Type B pancreatic cell (in vitro differentiated cells): ENCODE measurements at places on chromosomes 1 and 21. TPM values are rescaled to one million over a fixed set of nuclear protein-coding genes. Genes with fewer than 3 reads are reported as not detected.
A peak's percentile ranks its signal among the peaks of the same experiment; 100 is the strongest.

DNA sequence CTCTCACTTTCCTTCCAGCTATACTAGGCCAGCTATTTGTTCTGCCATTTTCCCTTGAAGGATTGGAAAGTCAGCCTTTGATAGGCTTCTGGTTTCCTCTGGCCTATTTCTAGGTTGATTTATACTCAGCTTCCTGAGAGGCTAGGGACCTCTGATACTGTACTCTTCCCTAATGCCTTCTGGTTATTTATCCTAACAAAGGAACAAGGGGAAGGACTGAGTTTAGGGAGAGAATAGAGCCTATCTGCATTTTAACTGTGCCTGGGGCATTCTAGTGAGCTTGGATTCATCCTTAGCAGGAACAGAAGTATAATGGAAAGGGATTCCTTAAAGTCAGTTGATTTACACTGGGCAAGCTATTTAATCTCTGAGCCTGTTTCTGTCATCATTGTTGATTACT is 11.8 kb upstream of the TMEM39B start:
- DNase-seq: no peak

Gene KAZN
- 21.9 and 33.7 TPM in 2 replicates for total RNA-seq

- DNase-seq: no peak
These were observed 22.3 kb downstream of the ACP6 start for GRCh38 chr1:147647796-147648633.

DNA sequence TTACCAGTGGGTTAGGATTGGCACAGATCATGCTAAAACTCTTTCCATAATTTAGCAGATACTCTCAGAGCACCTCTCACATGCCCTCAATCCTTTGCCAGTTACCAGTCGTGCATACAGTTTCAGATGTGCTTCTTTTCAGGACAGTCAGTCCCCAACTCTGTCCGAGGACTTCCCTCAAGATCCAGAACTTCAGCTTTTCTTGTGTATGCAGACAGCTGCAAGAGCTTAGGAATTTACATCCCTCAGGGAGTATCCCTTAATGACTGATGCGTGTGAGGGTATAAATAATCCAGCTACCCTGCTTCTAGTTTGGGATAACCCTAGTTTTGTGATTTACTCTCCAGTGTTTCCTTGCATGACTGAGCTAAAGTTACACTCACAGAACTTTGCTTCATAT is 393.0 kb upstream of the PLXNA2 start:
- DNase-seq: no peak

GRCh38 chr1:65177457-65177856 is 29.5 kb downstream of the AK4 start:
- DNase-seq: no peak

Gene GPR157
- total RNA-seq: 7.7 and 26.6 TPM in 2 replicates

Gene PBX1
- total RNA-seq: 257 and 324 TPM in 2 replicates

DNA sequence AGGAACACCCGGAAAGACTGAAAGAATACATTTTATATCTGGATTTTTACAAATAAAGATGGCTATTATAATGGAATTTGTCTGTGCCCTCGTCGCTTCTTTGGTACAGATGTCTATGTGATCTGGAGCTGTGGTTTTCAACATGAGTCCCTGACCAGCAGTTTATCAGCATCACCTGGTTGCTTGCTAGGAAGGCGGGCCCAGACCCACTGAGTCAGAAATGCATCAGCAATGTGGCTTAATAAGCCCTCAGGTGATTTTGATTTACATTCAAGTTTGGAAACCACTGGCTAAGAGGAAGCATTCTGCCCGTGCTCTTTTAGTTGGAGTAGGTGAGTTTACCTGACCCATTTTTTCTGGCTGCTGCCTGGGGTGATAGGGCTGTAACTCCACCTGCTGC is 31.7 kb downstream of the ATP1A1 start:
- DNase-seq: no peak

DNA sequence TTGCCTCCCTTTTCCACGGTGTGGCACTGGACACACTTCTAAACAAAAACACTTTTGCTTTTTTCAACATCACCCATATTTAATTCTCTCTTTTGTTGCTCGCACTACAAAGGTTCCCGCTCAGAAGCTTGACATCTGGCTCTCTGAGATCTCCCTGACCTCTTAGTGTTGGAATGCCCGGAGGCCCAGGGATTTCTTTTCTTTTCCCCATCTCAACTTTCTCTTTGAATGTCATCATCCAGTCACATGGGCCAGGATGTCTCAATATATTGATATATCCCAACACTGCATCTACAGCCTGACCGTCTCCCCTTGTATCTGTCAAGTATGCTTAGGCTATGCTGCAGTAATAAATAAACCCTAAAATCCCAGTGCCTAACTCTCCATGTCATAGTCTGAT is 54.3 kb upstream of the DESI2 start:
- DNase-seq: no peak

Gene STUM
- 2.2 and 2.8 TPM in 2 replicates for total RNA-seq

Gene LCE1E
- not detected in 2 replicates for total RNA-seq

DNA sequence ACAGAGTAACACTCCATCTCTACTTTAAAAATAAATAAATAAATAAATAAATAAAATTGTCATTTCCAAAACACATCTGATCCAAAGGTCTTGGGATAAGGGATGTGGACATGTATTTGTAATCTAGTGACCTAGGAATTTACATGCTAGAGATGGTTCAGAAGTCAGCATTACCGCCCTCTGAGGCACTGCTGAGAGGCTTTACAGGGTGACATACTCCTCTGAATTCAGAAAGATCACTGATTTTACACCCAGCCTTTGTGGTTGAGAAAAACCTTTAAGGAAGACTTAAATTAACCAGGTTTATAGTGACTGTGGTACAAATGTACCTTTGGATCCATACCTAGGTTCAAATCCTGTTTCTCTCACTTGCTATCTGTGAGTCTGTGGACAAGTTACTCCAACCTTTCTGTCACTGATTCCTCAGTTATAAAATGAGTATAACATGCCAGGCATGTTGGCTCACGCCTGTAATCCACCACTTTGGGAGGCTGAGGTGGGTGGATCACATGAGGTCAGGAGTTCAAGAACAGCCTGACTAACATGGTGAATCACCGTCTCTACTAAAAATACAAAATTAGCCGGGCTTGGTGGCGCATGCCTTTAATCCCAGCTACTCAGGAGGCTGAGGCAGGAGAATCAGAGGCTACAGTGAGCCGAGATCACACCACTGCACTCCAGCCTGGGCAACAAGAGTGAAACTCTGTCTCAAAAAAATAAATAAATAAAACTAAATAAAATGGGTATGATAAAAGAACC is 20.1 kb downstream of the OSBPL9 start:
- no peak for DNase-seq

Gene PGBD5
- 7.2 and 8.7 TPM in 2 replicates for total RNA-seq

GRCh38 chr1:170296211-170296610 is 150.5 kb downstream of the NTMT2 start:
- DNase-seq: no peak

DNA sequence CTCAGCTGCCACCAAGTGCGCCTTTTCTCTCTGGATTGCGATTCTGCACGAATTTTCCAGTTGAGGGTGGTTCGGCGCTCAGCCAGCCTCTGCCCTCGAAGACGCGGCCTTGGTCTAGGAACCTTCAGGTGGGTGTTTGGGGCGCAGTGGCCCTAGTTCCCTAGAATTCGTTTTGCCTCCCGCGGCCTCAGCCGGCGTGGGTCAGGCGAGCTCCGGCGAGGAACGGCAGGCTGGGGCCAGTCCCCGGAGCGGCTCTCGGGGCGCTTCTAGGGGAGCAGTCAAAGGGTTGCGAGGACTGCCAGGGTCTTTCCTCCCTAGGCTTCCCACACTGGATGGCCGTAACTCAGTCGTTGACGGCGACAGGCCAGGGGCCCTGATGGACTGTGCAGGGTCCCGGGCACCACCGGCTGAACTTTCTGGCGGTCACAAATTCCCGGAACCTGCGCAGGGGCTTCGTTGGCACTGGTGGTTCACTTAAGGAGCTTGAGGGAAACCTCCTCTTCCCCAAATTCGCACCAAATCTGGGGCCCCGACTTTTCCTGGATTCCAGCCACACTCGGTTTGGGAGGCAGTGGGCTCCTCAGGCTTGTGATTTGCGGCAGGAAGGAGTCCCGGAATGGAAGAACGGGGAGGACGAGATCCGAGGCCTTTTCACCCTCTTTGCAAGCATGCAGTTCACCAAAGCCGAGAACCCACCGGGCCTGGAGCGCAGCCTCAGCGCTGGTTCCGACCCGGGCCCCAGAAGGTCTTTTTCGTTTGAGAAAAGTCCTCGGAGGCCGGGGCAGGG is 1.2 kb downstream of the DMBX1 start:
- DNase-seq: no peak

DNA sequence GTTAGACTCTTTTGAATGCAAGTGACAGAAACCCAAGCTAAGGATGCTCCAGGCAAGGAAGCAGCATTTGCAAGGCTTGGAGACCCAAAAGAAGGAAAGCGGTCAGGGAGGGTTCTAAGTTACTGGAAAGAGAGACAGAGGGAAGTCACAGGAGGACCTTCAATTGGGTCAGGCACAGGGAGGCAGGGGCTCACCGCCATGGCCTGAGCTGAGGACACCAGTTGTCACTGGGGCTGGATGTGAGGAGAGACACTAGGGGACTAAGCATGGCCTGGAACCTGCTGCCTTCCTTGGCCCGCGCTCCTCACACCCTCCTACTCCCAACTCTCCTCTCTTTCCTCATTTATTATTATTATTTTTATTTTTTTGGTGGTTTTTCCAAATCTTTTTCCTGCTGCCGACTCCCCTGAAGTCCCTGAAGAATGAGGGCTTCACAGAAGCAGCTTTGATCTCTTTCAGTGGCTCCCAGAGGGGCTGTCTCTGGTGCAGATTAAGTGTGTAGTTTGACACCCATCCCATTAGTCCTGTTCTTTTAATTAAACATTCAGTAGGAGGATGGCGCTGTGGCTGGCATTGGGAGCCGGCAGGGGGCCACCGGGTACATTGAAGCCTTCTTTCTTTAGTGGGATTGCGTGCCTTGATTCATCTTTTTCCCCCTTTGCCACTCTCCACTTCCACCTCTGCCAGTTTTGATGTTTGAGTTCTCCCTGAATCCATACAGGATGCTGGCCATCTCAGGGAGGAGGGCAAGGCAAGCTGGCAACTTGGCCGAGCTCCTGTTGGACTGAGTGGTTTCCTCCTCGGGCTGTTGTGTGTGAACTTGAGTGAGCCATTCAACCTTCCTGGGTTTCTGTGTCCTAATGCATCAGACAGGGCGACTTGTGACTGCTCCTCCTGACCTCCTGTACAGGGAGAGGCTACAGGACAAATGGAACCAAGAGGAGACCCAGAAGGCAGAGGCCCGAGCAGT is 59.3 kb downstream of the MDM4 start:
- no peak for DNase-seq

DNA sequence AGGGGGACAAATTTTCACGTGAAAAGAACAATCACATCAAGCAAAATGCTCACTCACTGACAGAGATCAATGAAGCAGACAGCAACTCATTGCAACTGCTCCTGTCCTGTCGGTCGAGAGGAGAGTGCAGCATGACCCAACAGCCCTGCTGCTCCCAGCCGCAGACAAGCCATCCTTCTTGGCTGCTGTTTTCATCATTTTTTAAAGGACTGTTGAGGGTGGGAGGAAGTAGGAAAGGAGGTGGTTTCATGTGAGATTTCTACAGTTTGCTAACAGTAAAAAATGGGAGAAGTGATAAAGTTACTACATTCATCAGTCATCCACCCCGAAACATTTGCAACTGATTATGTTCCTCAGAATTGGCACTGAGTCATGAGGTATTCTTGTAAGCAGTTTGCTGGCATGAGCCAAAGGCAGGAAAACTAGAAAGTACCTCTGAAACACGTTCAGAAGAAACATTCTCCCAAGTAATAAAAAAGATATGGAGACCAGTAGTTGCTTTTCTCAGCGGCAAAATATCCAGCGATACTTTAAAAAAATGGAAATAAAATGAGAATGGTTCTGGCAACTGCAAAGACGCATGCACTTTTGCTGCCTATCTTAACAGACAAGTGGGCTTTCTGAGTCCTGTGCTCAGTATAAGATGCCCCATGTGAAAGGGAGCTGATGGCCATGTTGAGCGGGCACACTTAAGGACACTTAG is 72.0 kb upstream of the CLDN14 start:
- DNase-seq: no peak

- DNase-seq: no peak
These were observed 2.3 kb downstream of the ATP1A1 start for GRCh38 chr1:116375148-116375886.

DNA sequence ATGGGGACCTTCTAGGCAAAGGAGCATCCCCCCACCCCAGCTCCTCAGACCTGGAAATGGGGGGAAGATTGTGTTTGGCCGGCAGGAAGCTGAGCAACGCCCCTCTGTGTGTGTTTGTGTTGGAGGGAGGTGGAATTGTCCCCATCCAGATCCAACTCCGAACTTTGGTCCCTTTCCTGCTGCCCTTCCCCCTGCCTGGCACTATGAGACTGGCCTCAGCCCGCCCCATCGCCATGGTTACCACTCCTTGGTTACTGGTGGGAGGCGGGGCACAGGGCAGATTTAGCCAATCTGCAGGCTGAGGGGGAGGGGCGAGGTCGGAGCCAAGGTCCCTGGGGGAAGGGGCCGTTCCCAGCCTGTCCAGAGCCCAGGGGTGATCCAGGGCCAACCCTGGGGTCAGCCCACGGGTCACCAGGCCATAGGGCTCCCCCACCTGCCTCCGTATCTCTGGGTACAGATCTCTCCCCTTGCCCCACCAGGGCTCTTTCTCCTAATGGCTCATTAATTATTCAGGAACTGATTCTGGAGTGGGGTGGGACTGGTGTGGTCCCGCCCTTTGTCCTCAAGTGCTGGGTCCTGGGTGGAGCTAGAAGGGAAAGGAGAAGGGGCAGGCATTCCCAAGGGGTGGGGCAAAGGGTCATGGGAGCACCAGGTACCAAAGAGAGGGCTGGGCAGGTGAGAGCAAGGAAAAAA is 15.2 kb downstream of the PTPRF start:
- DNase-seq: peak; percentile 84

GRCh38 chr1:222546091-222546490 is 1.8 kb downstream of the HHIPL2 start:
- DNase-seq: no peak

GRCh38 chr1:180939073-180939710 is 26.5 kb downstream of the KIAA1614 start:
- no peak for DNase-seq

- DNase-seq: no peak
These were observed 8.5 kb upstream of the TSHB start for GRCh38 chr1:115021145-115021544.

DNA sequence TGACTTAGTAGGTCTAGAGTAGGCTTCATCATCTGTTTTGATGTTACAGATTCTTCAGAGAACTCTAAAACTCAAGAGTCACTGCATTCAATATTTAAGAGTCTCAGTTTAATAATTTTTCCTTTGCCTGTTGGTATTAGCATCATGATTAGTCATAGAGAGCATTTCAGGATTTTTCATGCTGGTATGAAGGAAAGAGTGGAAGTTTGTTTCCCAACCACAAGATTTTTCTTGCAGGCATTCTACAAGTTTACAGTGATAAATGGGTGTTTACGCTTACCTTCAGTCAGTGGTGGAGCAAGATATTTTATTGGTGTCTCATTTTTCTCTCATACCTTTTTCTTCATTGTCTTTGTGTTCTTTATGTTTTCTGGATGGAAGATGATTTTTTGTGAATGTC is 58.4 kb upstream of the MYOCOS start:
- DNase-seq: no peak
